Esophagus muscularis mucosa (tissue), 4 donors: ENCODE measurements at places on chromosomes 2 and 18. TPM values are rescaled to one million over a fixed set of nuclear protein-coding genes. Genes with fewer than 3 reads are reported as not detected.

Gene MTLN
- 78.2 TPM for total RNA-seq

Gene ELOA2
- not detected for total RNA-seq

DNA sequence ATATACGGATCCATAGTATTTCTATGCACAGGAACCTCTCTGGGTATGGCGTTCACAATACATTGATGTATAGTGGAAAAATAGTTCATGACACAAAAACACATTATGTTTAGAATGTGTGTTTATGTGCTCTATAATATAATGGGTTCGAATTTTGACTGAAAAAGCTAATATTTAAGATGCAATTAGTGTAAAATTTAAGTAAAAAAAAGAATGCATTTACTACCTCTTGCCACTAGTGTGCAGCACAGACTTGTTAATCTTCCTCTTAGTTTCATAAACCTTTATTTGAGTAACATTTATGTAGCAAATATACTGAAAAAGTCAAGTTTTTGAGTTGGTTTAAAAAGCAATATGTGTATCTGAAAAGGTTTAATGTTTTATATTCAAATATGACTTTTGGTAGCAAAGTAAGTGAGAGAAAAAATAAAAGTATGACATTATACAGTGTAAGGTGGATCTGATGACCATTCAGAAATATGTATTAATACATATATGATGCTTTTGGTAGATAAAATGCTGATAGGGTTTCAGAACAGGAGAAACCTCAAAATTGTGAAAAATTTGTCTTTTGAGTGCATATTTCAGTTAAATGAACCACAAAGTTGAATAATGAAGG is 49.4 kb downstream of the CCDC102B start:
- no peak for DNase-seq

DNA sequence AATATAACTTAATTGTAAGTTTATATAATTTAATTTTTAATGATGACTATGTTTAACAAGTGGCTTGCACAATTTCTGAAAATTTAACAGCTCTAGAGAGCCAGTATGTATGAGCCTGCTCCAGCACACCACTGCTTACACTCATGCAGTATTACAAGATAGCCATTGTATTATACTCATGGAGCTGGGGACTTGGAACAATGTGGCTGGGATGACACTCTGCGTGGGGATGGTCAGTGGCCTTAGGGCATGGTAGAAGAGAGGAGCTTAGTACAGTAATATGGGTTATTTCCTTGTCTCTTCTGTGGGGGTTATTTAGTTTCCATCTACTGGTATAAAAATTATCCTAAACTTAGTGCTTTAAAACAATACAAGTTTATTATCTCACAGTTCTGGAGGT is 105.1 kb upstream of the STON1 start:
- no peak for DNase-seq

GRCh38 chr18:45024357-45025088 is 343.8 kb downstream of the SETBP1 start:
- DNase-seq, result no peak
